IMR-90 (cell line): ENCODE measurements at places on chromosomes 11 and 22. TPM values are rescaled to one million over a fixed set of nuclear protein-coding genes. Genes with fewer than 3 reads are reported as not detected.

Gene AP1B1
- 65.5 and 70.8 TPM in 2 replicates for total RNA-seq

Gene NCF4
- total RNA-seq: not detected in 2 replicates

Gene OTUB1
- 53.6 and 69.0 TPM in 2 replicates for total RNA-seq

Gene FOLH1
- total RNA-seq: not detected in 2 replicates

Gene TPBGL
- total RNA-seq: not detected in 2 replicates

- H3K27ac ChIP-seq: peak overlapping the region; percentile 1; the same call in 1 of the 2 replicates
- H3K4me1 ChIP-seq: peaks cover 16% of the 10 kb centered on the region
- peaks cover 44% of the 10 kb centered on the region for H3K36me3 ChIP-seq
- no peak for DNase-seq
Measured at GRCh38 chr11:10683429-10683828, 10.1 kb downstream of the IRAG1 start.

- H3K27me3 ChIP-seq: no peaks in the 10 kb centered on the region
- H3K36me3 ChIP-seq: no peaks in the 10 kb centered on the region
- H3K27ac ChIP-seq: no peak overlapping the region
- no peaks in the 10 kb centered on the region for H3K4me1 ChIP-seq
- no peak for DNase-seq
- no peak overlapping the region for H3K4me3 ChIP-seq
Measured at GRCh38 chr11:112795911-112796649, 165.1 kb upstream of the NCAM1 start.

DNA sequence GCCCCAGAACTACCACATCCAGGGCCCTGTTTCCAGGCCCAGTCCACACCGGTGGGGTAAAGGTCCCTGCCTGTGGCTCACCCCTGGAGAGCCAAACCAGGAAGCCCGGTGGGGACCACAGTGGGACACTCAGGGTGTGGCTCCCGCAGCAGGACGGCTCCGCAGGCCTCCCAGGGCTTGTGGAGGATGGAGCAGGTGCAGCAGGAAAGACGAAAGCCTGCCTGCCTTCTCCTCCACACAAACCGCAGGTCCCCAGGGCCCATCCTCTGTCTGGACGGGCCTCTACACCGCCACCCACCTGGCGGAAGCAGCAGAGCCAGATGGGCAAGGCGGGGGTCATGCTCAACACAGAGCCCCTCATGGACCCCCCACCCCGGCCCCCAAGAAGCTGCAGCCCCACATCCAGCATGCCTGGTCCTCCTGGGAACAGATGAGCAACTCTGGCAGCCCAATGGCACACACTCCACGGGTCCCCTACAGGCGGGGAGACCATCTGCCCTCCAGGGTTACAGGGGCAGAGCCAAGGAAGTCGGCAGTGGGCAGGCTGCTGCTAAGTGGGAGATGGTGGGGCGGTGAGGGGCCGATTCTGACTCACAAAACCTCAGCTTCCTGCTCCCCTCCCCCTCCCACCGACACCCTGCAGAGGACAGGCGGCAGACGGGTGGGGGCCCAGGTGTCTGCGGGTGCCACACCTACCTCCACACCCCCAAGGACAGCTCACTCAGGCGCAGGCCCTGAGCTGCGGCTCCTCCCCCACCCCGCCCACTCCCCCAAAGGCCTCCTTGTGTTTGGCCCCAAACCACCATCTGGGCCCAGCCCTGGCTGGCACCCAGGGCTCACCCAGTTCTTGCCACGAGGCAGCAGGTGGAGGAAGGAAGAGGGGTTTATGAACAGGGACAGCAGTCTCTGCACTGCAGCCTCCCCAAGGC, 5.2 kb downstream of the SBF1 start:
- peaks cover 34% of the 10 kb centered on the region for H3K36me3 ChIP-seq
- peaks cover 22% of the 10 kb centered on the region for H3K4me1 ChIP-seq
- H3K27me3 ChIP-seq: no peaks in the 10 kb centered on the region
- DNase-seq: peak; percentile 13

GRCh38 chr11:103465555-103466140, 356.4 kb downstream of the DYNC2H1 start:
- no peaks in the 10 kb centered on the region for H3K27me3 ChIP-seq
- H3K36me3 ChIP-seq: no peaks in the 10 kb centered on the region
- no peak for DNase-seq
- no peak overlapping the region for H3K27ac ChIP-seq

GRCh38 chr22:19492504-19493174, 12.9 kb downstream of the CDC45 start:
- no peak for DNase-seq
- no peak overlapping the region for H3K4me3 ChIP-seq
- H3K4me1 ChIP-seq: peaks cover 3% of the 10 kb centered on the region
- no peaks in the 10 kb centered on the region for H3K27me3 ChIP-seq
- peaks cover 1% of the 10 kb centered on the region for H3K36me3 ChIP-seq

- H3K27ac ChIP-seq: peak overlapping the region; percentile 38; the same call in 1 of the 2 replicates
- peak overlapping the region; percentile 95 for H3K4me3 ChIP-seq
- DNase-seq: no peak
- H3K4me1 ChIP-seq: peaks cover 16% of the 10 kb centered on the region
- peaks cover 23% of the 10 kb centered on the region; the same call in 1 of the 2 replicates for H3K36me3 ChIP-seq
Measured at GRCh38 chr11:534396-535209, 773 bp downstream of the HRAS start.

GRCh38 chr11:64862987-64863390, 15.4 kb downstream of the EHD1 start:
- no peak overlapping the region for H3K4me3 ChIP-seq
- H3K36me3 ChIP-seq: peaks cover 18% of the 10 kb centered on the region
- no peaks in the 10 kb centered on the region for H3K27me3 ChIP-seq
- no peak for DNase-seq

- no peaks in the 10 kb centered on the region for H3K36me3 ChIP-seq
- no peaks in the 10 kb centered on the region for H3K27me3 ChIP-seq
- H3K4me1 ChIP-seq: 0 out of 2 replicates have a peak, but pooled peaks cover 2% of the 10 kb centered on the region
- DNase-seq: no peak
Measured at GRCh38 chr11:11427542-11427941, 74.5 kb upstream of the CSNK2A3 start.

- H3K36me3 ChIP-seq: no peaks in the 10 kb centered on the region
- no peaks in the 10 kb centered on the region for H3K4me1 ChIP-seq
- H3K4me3 ChIP-seq: no peak overlapping the region
Measured at GRCh38 chr11:114779189-114779588, 100.9 kb downstream of the NXPE2 start.
